Amniotic stem cell (primary cell): ENCODE measurements at places on chromosomes 12 and 14.

DNA sequence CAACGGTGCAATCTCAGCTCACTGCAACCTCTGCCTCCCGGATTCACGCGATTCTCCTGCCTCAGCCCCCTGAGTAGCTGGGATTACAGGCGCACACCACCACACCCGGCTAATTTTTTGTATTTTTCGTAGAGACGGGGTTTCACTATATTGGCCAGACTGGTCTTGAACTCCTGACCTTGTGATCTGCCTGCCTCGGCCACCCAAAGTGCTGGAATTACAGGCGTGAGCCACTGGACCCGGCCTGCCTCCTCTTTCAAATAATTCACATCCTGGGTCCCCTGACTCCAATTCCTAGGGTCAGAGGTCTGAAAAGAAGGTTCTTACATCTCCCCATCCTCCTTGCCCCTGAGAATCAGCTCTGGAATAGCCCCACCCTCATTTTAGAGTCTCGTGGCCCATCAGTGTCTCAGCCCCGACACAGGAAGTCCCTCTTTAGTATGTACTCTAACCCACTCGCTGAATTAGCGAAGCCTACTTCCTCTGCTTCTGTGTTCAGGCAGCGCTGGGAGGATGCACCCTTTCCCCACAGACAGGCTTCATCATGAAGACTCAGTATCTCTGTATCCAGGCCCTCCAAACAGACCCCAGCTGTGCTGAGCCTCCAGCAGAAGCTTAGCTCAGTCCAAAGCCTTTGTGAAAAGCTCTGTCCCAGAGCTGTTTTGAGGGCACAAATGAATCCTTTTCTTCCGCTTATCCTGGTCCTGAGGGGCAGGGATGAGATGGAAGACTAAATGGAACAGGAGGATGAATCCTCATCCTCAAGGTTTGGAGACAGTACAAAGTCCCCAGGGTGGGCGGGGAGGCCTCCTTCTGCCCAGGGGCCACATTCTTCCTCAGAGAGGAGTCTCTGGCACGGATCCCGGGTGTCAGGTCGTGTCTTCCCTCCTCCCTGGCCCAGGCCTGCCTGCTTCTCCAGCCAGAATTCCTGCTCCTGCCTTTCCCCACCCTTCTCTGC is 3.5 kb downstream of the LPAR5 start:
- no peak for DNase-seq

DNA sequence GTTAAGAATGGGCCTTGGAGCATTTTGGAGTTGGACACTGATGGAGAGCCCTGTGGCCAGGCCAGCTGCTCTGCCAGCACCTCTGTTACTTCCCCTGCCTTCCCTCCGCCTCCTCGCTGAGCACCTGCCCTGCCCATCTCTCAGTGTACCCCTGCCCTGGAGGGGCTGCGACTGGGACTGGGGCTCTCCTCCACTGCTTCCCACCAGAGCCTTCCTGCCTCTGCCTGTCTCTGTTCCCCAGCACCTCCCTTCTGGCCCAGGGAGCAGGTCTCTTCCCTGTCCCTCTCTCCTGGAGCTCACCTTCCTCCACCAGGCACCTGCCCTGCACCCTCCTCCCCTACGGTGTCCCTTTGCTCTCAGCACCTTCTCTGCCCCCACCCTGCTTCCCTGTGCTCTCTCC is 62.1 kb downstream of the WDR20 start:
- no peak for DNase-seq

DNA sequence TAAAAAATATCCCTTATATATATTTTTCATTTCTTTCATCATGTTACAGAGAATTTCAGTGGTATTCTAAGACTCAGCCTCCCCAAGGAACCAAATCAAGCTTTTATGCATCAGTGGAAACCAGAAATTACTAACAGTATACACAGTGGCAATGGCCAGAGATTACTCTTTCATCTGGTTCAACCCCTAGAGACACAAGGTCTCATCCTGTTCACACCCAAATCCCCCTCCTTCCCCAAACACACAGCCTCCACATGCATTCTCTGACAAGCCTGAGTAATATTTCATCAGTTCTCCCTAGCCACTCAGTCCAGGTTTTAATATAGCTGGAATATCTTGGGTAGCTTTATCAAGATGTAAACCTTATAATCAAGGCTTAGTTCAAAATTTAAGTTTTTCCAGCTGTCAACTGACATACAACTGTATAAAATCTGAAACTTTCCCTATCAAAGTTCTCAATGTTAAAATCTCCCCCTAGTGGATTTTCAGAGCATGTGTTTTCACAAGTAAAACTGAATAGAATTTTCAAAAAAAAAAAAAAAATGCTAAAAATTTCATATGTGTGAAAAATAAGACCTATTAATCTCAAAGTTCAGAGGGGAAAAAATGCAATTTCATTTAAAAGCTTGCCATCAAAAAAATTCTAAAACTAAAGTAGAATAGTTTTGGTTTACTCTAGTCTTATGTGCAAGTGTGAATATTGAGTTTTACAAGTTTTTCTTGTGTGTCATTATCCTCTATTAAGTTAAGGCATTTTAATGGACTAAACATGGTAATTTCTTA is 10.5 kb upstream of the SSTR1 start:
- DNase-seq = no peak

DNA sequence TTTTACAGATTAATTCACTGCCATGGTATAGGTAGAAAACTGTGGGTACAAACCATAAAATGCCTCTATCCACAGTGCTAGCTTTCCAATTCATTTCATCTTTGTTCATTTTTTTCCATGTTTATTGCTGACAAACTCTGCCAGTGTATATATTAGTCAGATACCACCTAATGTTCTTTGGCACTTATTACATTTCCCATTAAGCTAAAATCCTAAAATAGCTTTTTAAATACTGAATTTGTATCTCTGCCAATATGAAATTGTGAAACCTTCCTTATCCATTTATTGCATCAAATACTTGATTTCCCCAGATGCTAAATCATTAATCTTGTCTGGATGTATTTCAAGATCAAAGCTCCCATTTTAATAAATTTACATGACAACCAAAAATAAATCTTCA is 150.1 kb upstream of the FSCB start:
- DNase-seq = no peak

GRCh38 chr14:71579331-71579730 is 352.9 kb upstream of the RGS6 start:
- no peak for DNase-seq
